ENCODE measurements at places on chromosomes 3 and 15. TPM values are rescaled to one million over a fixed set of nuclear protein-coding genes. Genes with fewer than 3 reads are reported as not detected.

- H3K27ac ChIP-seq, result no peak overlapping the region
- no peak for DNase-seq
- H3K4me3 ChIP-seq, result no peak overlapping the region
- H3K36me3 ChIP-seq, result no peaks in the 10 kb centered on the region
These were observed 16.3 kb upstream of the TIPARP start for GRCh38 chr3:156657862-156658731.

GRCh38 chr3:66095295-66096001 lies 56.7 kb upstream of the MAGI1 start:
- H3K36me3 ChIP-seq, result no peaks in the 10 kb centered on the region
- DNase-seq, result no peak
- no peaks in the 10 kb centered on the region for H3K27me3 ChIP-seq
- no peak overlapping the region for H3K27ac ChIP-seq
- no peak overlapping the region for H3K4me3 ChIP-seq

DNA sequence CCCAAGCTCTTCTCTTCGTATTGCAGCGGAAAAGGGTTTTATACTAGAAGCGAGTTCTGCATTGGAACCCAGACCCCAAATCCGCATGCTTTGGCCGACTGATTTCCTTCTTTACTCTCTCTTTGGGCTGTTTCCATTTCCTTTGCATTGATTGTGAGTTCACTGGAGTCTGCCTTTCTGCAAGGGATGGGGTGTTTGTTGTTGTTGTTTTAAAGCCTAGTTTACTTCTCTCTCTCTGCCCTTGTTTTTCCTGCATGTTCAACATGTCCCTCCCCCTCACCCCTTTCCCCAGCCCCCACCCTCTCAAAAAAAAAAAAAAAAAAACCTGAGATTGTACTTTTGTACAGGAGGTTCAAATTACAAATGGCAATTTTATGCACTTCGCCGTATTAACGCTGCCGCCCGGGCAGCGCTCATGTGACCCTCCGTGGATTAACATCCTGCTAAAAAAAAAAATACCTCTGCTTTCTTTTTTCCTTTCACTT lies 2.2 kb downstream of the NR2F2 start:
- no peak for DNase-seq
- peaks cover 49% of the 10 kb centered on the region for H3K4me1 ChIP-seq
- H3K4me3 ChIP-seq, result peak overlapping the region; percentile 96
- H3K36me3 ChIP-seq, result peaks cover 55% of the 10 kb centered on the region
- peak overlapping the region; percentile 98 for H3K27ac ChIP-seq
- H3K27me3 ChIP-seq, result peaks cover 69% of the 10 kb centered on the region

CSPG5 gene
- 23.3 TPM for total RNA-seq

All from neural crest cell (in vitro differentiated cells).